Stimulated activated CD4-positive, alpha-beta T cell treated with anti-CD3 and anti-CD28 coated beads, Interleukin-12 subunit alpha, Interleukin-12 subunit beta, amount 100 ng/mL, for 4 hours (primary cell): ENCODE measurements at places on chromosomes 11 and 22.

- no peak for DNase-seq
Measured at GRCh38 chr11:45568049-45568448, 97.4 kb downstream of the CHST1 start.

- DNase-seq = no peak
Measured at GRCh38 chr11:7571640-7572000, 57.8 kb downstream of the PPFIBP2 start.

- no peak for DNase-seq
Measured at GRCh38 chr11:27291954-27292636, 70.9 kb downstream of the CCDC34 start.

- no peak for DNase-seq
Measured at GRCh38 chr11:58152781-58153180, 27.5 kb upstream of the OR9I1 start.

DNA sequence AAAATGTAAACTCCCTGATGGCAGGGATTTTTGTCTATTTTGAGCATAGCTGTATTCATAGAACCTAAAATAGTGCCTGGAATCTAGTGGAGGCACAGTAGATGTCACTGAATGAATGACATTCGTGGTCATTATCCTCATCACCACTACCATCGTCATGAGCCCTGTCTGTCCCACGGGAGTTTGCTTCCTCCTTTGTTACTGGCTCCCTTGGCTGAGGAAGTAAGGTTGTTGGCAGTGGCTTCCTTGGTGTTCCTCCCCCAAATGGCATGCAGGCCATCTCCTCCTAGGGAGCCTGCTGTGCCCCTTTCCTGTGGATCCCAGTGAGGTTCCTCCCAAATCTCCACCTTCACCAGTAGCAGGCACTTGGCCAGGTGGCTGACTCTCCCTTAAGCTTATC, 183.0 kb downstream of the CEP164 start:
- DNase-seq = no peak

DNA sequence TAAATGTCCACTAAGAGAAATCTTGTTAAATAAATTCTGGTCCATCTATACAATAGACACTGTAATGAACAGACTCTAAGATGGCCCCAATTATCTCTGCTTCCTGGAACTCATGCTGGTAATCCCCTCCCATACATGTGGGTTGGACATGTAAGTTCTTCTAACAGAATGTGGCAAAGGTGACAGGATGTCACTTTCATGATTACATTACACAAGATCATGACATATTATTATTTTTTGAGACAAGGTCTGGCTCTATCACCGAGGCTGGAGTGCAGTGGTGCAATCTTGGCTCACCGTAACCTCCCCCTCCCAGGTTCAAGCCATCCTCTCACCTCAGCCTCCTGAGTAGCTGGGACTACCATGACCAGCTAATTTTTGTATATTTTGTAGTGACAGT, 14.6 kb upstream of the NDUFC2 start:
- DNase-seq = no peak

- no peak for DNase-seq
Measured at GRCh38 chr11:55942785-55943392, 6.7 kb upstream of the OR5I1 start.

- no peak for DNase-seq
Measured at GRCh38 chr11:126345759-126346585, 9.5 kb upstream of the ST3GAL4 start.

- no peak for DNase-seq
Measured at GRCh38 chr11:130763087-130763980, 152.9 kb downstream of the SNX19 start.

DNA sequence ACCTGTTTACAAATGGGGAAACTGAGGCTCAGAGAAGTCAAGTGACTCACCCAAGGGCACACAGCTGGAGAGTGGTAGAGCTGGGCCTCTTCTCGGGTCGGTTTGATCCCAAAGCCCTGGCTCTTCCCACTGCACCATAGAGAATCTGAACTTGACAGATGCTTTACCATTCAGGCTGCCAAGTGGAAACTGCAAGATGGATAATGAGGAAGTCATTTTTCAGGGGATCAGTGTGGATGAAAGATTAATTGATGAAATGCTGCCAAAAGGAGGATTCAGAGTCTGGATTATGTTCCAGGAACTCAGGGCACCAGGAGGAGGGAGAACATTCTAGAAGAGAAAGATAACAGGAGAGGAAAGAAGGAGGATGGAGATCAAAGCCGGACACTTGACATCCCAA, 185.9 kb upstream of the ZBED5 start:
- no peak for DNase-seq

GRCh38 chr11:24043842-24044241, 453.0 kb upstream of the LUZP2 start:
- no peak for DNase-seq

DNA sequence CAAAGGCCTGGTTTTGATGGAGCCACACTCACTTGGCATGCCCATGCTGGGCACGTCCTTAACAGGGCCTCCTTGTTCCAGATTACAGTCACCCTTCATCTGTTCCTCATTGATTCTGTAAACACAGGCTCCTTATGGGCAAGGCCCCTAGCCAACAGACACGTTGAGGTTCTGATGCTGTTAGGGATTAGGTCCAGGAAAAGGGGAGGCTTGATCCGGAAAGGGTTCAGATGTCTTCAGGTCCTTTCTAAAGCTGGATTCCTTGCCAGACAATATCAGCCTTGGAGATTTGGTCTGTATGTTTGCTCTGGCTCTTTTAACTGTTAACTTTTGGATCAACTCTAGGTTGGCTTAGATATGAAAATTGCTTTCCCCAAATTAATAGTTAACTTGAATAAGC, 46.9 kb upstream of the PRSS23 start:
- no peak for DNase-seq

DNA sequence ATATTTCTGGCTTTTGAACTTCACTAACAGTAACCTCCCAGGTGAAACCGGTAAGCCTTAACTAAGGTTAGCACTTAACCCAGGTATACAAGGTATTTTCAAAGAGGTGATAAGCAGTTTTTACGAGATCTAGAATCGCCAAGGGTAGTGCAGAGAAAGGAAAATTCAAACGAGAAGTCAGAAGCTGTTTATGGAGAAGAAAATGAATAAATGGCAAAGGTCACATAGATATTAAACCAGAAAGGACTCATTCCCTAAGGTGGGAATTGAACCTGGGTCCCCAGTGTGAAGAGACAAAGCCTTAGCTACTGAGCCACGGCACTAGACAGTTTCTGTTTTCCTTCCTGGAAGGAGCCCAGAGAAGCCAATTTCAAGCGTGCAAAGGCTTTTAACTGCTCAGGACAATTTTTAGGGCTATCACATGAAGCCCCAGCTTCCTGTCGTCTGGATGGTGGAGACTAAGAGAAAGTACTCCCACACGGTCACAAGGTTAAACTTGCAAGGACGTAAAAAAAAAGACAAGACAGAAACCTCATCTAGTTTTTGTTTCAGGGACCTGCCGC, 5.7 kb upstream of the C1QTNF6 start:
- DNase-seq = peak; percentile 33

DNA sequence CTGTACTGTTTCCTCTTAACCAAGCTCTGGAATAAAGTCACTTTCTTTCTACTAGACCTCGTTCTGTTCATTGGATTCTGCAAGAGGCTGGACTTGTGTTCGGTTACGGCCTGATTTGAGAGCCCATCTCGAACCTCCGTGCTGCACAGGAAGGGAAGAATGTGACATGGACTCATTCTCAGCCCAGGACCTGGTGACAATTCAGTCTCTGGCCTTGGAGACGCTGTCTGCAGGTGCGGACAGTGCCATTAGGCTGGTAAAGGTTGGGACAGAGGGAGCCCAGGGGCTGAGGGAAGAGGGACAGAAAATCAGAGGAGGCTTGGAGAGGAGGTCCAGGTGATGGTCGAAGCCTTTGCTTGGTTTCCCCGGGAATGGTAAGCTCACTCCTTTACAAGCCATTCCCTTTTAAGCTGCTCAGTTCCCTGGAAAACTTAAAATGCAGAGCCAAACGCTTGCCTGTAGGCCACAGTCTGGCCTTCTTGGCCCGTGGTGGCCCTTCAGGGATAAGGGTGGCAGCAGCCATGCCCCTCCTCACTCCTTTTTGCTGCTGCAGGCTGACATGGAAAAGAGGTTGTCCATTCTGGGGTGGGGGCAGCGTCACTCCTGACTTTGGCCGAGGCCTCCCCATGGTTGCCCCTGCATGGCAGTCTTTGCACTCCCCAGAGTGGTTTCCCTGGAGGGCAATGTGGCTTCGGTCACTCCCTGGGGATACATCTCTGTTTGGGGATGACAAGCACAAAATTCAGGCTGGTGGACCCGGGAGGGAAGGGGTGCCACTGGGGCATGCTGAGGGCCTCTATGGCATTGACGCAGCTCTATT, 52.3 kb downstream of the SHISAL1 start:
- no peak for DNase-seq

- no peak for DNase-seq
Measured at GRCh38 chr11:48138222-48138621, 78.4 kb upstream of the OR4B1 start.

DNA sequence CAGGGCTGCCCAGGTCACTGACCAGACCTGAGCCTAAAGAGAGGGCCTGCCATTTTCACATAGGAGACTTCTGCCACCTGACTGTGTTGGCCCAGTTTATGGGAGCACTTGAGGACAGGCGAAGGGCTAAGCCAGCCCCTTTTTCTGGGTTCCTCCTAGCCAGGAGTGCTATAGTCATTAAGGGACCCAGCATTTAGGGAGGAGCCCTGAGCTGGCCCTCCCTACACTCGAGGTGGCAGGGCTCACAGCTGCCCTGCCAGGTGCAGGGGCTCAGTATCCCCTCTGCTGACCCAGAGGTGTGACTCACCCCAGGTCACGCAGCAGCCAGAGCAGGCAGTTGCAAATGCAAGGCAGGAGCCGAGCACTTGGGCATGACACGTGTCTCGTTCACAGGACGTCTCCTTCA, 86.3 kb upstream of the CRYBB3 start:
- no peak for DNase-seq
